ENCODE measurements at places on chromosomes 1 and 21.
A peak's percentile ranks its signal among the peaks of the same experiment; 100 is the strongest.

- no peak for DNase-seq
Measured at GRCh38 chr1:240136402-240136801, 44.7 kb downstream of the FMN2 start.

DNA sequence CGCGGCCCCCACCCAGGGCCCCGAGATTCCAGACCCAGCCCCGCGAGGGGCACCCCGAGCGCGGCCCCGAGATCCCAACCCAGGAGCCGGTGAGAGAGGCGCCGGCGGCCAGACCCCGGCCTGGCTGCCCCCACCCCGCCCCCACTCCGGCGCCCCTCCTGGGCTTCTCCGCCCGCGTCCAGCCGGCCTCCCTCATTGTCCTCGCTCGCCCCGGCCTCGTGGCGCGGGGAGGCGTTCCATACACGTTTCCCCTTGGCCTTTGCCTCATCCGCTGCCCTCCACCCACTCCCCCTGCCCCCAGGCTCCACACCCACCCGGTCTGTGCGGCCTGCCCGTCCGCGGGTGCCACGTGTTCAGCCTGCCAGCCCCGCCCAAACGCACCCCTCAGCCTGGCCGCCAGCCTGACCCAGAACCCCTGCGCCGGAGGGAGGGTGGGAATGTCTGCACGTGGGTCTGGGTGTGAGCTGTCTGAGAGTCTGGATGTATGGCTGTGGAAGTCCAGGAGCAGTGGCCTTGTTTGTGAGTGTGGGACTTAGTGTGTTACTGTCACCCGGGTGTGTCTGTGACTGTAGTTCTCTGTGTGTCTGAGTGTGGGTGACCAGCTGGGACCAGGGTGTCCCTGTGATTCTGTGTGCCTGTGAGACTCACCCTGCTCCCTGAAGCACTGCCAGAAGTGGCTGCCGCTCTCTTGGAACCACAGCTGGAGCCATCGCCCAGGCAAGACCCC lies 681 bp downstream of the B4GALT2 start:
- peak; percentile 41 for DNase-seq

- DNase-seq = no peak
Measured at GRCh38 chr1:214801191-214801590, 198.2 kb downstream of the CENPF start.

GRCh38 chr1:23453455-23454000 lies 29.0 kb upstream of the TCEA3 start:
- DNase-seq = no peak

GRCh38 chr1:25430967-25431881 lies 527 bp downstream of the MACO1 start:
- no peak for DNase-seq

- DNase-seq = no peak
Measured at GRCh38 chr1:212315907-212316306, 30.7 kb downstream of the PPP2R5A start.

- peak; percentile 69 for DNase-seq
Measured at GRCh38 chr1:204254031-204254661, 40.4 kb upstream of the GOLT1A start.

- peak; percentile 83 for DNase-seq
Measured at GRCh38 chr1:63316984-63317816, 5.2 kb upstream of the FOXD3 start.

GRCh38 chr1:42420121-42420520 lies 35.7 kb downstream of the ZMYND12 start:
- DNase-seq = no peak

- DNase-seq = no peak
Measured at GRCh38 chr1:115643225-115643624, 1.5 kb downstream of the VANGL1 start.

GRCh38 chr21:42614811-42615351 lies 38.5 kb upstream of the PDE9A start:
- DNase-seq = peak; percentile 87

GRCh38 chr1:77388661-77389060 lies 106.8 kb downstream of the AK5 start:
- no peak for DNase-seq

DNA sequence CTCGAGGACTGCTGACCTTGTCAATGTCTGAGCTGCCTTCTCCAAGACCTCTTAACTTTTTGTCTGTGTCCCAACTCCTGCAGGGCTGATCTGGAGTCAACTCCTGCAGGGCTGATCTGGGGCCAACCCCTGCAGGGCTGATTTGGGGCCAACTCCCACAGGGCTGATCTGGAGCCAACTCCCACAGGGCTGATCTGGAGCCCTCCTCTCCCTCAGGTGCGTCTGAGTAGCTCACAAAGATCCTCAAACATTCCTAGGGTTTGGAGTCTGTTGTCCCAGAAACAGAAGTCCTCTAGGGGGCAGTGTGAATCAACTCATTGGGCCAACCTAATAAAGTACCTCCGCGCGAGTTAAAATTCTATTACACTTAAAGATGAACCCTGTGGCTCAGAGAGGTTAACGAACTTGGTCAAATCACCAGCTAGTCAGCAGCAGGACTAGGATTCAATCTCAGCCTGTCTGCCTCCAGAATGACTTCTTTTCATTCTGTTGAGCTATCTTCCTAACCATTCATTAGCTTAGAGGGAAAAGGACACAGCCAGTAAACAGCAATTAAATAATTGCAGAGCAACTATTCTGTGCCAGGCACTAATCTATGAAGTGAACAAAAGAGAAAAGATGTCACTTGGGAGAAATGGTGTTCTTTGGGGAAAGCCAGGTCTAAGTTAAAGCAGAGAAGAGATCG lies 17.2 kb upstream of the RLF start:
- DNase-seq = peak; percentile 70

- DNase-seq = no peak
Measured at GRCh38 chr1:77465139-77465538, 183.3 kb downstream of the AK5 start.

DNA sequence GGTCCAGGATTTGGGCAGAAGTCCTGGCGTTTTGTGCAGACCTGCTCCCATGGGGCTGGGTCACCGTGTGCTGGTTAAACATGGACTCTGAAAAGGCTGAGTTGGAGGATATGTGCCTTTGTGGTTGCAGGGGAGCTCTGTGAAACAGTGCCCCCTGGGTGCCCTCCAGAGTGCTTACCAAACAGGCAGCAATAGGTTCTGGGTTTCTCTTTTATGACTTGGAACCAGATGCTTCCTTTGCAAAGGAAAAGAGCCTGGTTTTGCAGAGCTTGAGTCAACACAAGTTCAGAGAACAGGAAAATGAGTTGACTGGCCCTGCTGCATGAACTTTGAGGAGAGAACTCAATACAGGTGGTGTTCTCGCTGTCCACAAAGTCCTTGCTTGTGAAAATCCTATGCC lies 288.9 kb downstream of the TM2D1 start:
- DNase-seq = no peak

- no peak for DNase-seq
Measured at GRCh38 chr1:205271277-205271676, 43.5 kb downstream of the TMCC2 start.

DNA sequence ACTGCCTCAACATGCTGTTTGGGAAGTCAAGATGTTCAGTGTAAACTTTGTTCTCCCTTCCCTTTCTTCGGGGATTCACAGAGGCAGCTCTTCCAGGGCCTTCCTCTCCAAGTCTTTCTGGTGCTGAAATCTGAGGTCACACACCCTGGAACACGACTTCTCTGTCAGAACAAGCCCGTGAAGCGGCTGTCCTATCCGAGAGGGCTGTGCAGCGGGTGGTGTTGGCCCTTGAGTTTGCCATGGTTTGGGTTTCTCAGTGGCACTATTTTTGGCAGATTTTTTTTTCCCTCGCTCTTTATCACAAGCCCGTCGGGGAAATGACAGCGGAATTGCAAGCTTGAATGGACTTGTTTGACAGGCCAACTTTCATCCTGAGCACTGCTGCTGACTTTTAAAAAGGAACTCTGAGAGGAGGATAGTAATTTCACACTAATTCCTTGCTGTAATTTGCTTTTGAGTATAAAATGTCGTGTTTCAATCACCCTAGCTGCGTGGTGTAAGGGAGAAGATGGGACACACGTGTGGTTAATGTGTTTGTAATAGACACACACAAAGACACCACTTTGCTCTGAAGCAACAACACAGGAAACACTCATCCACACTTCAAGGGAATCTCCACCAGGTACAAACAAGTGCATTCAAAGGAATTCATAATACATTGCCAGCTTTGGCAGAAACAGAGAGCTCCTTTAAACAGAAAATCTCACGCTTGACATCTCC lies 60.1 kb upstream of the TARBP1 start:
- no peak for DNase-seq

- DNase-seq = no peak
Measured at GRCh38 chr1:82401116-82401515, 600.4 kb downstream of the ADGRL2 start.

DNA sequence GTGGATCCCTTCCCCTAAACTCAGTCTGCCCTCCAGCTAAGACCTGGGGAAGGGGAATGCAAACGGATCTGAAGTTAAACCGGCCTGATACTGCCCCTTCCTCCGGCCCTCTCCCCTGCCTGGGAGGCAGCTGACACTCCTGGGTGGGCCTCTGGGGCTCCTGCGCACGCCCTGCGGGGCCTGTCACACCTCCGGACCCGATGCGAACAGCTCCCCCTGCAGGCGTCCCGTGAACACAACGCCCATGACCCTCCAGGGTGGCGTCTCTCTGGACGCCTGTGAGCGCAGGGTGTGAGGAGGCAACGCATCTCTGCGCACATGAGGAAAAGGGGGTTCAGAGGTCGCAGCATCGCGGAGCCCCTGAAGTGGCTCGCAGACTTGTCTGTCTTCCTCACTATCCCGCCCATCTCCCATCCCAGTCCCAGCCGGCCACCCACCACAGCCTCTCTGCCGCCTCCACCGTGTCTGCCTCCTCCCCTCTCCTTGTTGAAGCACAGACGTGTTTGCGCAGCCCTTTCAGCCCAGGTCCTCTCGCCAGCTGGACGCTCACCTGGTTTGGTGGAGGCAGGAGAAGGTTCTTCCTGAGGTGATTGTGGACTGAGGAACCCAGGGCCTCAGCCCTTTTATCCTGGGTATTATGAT lies 421 bp upstream of the LCE3A start:
- DNase-seq = no peak

DNA sequence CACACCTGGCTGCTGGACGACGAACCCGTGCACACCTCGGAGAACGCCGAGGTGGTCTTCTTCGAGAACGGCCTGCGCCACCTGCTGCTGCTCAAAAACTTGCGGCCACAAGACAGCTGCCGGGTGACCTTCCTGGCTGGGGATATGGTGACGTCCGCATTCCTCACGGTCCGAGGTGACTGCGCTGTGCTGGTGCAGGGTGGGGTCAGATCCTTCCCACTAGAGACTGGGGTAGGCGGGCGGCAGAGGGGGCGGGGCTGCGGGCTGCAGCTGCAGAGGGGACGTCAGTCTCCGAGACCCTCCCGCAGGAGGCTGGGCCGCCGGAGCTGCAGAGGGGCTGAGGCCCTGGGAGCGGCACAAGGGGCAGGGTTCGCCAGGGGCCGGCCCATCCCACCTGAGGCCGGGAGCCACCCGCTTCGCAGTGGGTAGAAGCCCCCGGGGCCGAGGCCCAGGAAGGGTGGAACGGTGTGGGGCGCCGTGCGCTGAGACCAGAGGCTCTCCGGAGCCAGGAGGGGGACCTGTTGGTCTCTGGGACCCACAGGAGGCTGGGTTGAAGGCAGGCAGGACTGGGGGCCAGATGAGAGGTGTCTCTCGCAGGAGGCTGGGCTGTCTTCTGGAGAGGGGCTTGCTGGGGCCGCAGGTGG lies 90.6 kb downstream of the TRIM11 start:
- DNase-seq = no peak

- no peak for DNase-seq
Measured at GRCh38 chr1:58779059-58779754, 4.6 kb downstream of the JUN start.

DNA sequence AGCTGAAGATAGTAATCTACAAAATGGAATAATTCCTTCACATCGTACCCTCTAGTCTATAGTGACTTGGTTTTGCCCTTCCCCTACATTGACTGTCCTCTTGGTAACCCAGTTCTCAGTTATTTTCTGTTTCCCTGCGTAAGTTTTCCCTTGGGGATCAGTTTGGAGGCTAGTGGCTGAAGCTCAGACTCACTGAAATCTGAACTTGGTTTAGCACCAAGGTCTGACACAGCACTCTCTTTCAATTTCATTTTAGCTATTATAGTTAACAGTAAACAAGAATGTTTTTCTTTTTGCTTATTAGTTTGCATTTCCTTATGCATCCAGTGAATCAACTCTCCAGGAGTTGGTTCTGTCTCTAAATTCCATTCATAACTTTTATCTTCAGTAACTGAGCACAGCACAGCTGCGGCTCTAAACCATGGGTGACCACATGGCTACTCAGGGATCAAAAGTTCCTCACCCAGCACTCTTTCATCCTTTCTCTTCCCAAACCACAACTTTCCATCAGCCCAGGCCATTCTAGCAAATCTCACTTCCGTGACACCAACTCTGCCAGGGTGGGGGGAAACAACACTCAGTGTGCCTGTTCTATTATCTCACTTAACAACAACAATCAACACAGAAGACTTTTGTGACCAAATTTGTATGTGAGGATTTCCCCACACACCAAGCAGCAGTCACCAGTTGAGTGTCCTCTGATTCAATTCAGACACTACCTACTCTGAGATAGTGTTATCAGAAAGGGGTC lies 17.6 kb upstream of the IFI6 start:
- no peak for DNase-seq

DNA sequence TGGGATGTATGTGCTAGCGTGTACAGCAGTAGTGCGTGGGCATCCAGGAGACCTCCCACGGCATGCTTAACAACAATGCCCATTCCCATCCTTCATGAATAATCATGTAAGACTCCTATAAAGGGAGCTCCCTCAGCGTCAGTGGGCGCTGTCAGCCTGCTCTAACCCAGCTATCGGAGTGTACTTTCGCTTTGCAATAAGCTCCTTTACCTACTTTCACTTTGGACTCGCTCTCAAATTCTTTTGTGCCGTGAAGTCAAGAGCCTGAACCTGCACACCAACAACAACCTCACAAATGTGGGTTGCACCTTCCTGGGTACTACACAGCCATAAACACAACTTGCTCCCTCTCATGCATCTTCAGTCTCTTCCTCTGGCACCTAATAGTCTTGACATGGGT lies 114.8 kb upstream of the PAXBP1 start:
- DNase-seq = no peak

GRCh38 chr1:211724687-211725196 lies 49.3 kb upstream of the NEK2 start:
- DNase-seq = no peak

DNA sequence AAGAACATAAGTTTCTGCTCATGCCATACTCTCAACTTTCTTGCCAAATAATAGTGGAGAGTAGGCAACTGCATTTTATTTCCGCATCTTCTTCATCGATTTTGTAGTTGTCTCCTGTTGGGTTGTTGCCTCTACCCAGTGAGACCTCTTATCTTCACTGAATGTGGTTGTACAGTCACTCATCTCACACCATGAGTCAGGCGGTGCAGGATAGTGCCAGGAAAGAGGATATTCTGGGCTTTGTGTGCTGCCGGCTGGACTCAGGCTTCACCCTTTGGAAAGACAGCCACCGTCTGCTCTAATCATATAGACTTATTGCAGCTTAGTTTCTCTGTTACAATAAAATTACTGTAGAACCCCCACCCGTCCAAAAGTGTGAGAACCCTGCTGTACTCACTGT lies 154.3 kb upstream of the USP24 start:
- DNase-seq = no peak

GRCh38 chr1:209926045-209926444 lies 12.0 kb upstream of the SYT14 start:
- no peak for DNase-seq
